ENCODE measurements at places on chromosomes 5 and 9.

DNA sequence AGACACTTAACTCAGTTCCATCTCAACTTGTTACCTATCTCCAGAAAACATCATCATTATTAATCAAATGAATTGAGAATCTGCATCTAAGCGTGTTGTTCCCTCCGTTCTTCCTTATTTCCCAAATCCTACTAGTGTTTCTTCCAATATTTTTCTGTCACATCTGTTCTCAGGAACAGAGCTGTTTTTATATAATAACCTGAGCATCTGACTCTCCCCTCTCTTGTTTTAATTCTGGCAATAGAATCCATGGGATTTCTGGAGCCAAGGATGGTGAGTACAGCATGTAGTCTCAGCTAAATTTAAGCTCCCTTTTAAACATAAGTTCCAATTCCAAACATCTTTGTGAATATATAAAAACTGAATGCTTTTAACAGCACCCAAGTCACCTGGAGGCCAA lies 558.3 kb downstream of the DTWD2 start:
- no peak for DNase-seq

DNA sequence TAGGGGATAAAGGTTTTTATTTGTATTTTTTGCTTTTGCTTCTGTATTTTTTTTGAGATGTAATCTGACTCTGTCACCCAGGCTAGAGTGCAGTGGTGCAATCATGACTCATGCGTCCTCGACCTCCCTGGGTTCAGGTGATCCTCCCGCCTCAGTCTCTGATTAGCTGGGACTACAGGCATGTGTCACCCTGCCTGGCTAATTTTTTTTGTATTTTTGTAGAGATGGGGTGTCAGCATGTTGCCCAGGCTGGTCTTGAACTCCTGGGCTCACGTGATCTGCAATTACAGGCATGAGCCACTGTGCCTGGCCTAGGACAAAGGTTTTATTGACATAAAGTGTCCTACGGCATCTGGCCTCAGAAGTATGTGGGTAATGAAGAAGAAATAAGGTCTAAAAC lies 297.1 kb upstream of the C9orf72 start:
- DNase-seq = no peak

GRCh38 chr9:5813824-5814223 lies 19.1 kb downstream of the ERMP1 start:
- DNase-seq = no peak

DNA sequence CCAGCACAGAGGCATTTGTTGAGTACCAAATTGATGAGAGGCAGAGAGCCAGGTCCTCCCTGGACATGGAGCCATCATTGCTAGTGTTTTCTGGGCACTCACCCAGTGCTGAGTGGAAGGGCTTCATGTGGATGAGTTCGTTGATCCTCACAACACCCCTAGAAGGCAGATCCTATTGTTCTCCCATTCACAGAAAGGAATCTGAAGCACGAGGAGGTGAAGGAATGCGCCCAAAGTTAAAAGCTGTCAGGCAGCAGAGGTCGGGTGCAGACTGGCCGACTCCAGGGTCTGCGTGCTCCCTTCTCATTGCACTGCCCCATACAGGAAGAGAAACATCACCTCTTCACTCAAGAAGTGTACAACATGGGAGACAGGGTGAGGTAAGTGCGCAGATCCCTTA lies 153.5 kb upstream of the TNPO1 start:
- no peak for DNase-seq

GRCh38 chr9:84921175-84921574 lies 251.6 kb downstream of the NTRK2 start:
- DNase-seq = no peak

DNA sequence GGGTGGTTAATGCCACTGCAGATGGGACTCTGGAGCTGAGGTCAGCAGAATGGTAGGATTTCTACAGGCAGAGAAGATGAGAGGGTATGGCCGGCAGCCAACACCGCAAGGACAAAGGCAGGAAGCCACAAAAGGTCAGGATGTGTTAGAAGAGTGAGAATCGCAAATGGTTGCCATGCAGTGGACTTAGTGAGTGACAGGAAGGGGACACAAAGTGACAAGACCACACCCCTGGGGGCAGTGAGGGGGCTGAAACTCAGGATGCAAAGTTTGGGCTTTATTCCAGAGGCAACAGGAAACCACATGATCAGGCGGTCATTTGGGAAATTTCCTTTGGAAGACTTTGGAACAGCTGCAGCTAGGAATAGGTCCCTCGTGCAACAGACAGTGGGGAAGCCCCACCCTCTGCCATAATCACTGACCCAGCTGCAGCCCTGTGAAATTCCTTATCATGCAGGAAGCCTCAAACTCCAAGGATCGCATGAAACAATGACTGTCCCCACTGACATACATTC lies 14.2 kb upstream of the CCDC180 start:
- DNase-seq = no peak

DNA sequence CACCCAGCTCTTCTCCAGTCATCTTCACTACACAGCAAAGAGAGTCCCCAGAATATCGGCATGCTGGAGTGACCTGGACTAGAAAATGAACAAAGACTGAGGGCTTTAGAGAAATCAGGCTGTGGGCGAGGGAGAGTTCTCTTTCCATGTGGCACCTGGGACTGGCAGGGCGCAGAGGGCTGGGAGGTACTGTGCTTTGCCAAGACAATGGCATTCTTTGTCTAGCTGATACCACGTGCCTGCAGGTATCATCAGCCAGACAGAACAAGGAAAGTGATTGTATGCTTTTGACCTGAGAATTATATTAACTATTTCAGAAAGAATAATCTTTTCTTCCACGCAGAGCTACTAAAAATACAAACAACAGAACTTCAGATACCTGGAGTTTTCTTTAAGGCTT lies 30.5 kb downstream of the DDX31 start:
- DNase-seq = no peak

DNA sequence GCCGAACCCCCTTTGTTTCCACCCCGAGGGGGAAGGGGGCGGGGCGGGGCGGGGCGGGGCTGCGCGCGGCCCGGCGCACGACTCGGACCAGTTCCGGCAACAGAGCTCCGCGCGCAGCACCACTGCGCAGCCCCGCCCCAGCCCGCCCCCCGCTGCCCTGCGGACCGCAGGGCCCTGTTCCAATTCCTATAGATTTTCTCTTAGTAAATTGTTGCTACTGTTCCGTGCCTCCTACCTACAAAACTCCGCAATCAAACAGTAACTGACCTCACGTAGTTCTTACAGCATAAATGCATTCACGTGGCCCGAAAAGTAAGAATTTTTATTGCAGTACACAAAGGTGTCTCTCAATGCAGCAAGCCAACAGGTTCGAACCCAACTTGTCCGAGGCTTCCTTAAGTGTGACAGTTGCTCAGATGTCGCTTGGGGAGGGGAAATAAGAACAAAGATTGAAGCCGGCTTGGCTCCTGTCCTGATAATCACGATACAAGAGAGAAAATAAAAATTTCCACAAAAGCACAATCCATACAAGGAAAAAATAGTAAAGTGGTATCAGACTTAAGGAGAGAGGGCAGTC lies 1.2 kb upstream of the RNF38 start:
- no peak for DNase-seq

- no peak for DNase-seq
Measured at GRCh38 chr9:4286086-4286485, 13.8 kb downstream of the GLIS3 start.

DNA sequence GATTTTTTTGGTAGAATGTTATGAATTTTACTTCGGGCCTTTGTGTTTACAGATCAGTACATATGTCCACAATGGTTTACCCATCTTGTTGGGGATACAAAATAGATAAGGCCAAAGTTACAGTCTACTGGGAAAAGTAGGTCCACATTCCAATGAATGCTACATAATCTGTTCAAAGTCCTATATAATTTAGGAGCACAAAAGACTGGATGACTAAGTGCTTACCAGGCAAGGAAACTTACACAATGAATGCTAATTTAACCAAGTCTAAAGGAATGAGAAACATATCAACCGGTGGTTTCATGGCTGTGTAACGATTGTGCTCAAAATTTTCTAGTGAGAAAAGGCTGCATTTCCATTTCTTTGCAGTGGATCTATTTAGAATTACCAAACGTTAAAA lies 97.4 kb upstream of the TRPM3 start:
- DNase-seq = no peak

DNA sequence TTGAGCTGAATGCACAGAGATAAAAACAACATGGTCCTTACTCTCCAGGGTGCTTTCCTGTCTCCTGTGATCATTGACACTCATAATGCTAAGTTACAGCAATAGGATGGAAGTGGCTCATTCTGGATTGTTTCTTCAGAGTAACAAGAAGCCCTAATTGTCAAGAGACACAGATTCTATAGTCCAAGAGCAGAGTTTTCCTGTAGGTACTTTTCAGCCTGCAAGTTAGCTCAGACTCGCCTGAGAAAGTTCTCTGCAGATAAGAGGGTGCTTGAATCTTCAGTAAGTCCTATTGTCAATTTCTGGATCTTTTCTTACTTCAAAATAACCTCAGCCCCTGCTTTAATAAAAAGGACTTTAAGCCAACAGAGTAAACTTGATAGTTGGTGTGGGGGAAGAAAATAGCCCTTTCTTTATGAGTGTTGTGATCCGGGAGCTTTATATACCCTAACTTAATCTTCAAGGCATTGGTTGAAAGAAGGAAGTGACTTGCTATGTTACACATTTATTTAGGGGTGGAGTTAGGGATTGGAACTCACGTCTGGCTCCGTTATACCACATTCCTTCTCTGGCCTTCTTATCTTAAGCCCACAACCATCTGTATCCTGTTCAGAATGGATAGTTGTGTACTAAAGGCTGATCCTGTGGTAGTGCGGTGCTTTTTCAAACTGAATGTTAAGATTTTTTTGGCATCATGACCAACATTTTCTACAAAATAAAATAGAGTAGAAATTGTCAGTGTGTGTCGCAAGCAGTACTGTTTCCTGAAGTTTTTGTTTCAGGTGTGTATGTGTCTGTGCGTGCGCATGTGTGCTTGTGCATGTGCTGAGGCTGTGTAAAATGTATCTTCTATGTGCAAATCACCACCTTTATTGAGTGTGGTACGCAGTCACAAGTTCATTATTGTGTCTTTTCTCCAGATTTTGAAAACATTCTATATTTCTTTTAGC lies 173.9 kb downstream of the WDR70 start:
- DNase-seq = no peak

- DNase-seq = no peak
Measured at GRCh38 chr9:132201780-132202703, 40.2 kb downstream of the NTNG2 start.

DNA sequence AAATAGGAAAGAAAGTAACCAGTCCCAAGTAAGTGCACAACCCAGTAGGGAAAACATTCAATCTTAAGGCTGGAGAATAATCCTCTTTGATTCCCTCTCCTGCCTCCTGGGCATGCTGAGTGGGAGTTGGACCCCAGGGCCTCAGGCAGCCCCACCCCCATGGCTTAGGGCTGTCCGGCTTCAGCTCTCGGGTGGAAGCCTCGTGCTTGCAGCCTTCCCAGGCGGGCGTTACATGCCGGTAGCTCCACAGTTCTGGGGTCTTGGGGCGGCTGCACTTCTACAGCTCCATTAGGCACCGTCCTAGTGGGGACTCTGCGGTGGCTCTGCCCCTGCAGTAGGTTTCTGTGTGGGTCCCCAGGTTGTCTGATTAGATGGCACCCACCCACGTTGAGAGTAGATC lies 10.1 kb downstream of the GLIPR2 start:
- DNase-seq = no peak

DNA sequence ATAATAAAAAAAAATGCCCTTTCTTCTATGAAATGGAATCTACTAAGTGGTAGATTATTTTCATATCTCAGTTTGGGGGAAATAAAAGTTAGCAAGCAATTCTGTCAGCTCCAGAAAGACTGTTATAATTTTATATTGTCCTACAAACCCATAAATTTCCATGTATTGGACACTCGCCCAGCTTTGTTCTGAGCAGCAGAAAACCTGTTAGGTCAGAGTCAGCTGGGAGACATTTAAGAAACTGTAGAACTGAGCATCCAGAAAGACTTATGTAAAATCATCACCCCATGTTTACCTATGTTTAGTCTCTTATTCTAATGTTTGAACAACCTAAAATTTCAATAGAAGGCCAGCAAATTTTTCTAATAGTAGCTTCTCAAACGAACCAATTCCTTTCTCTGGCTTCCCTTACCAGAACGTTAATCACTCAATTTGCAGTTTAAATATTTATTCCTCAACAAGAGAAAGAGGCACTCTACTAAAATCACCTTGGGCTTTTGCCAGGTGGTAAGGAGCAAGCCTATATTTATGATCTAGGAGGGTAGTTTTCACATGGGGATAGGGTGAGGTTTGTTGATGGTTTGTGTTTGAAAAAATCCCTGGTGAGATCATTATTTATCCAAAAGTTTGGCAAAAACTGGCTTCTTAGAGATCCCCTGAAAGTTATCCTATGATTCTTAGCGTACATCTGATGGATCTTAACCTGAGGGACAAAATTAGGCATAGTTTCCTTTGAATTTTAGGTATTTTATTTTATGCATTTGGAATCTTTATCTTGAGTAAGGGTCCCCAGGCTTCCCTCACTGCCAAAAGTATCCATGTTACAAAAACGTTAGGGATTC lies 34.4 kb downstream of the MACROH2A1 start:
- DNase-seq = no peak

DNA sequence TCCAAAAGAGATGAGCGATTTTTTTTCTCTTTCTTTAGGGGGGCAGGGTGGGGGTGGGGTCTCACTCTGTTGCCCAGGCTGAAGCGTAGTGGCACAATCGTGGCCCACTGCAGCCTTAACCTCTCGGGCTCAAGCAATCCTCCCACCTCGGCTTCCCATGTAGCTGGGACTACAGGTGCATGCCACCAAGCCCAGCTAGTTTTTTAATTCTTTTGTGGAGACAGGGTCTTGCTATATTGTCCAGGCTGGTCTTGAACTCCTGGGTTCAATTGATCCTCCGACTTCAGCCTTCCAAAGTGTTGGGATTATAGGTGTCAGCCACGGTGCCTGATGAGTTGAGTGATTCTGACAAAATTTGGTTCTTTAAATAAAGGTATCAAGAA lies 127.0 kb downstream of the ARRDC3 start:
- no peak for DNase-seq

GRCh38 chr9:99000476-99001395 lies 57.0 kb downstream of the COL15A1 start:
- DNase-seq = peak; percentile 54

DNA sequence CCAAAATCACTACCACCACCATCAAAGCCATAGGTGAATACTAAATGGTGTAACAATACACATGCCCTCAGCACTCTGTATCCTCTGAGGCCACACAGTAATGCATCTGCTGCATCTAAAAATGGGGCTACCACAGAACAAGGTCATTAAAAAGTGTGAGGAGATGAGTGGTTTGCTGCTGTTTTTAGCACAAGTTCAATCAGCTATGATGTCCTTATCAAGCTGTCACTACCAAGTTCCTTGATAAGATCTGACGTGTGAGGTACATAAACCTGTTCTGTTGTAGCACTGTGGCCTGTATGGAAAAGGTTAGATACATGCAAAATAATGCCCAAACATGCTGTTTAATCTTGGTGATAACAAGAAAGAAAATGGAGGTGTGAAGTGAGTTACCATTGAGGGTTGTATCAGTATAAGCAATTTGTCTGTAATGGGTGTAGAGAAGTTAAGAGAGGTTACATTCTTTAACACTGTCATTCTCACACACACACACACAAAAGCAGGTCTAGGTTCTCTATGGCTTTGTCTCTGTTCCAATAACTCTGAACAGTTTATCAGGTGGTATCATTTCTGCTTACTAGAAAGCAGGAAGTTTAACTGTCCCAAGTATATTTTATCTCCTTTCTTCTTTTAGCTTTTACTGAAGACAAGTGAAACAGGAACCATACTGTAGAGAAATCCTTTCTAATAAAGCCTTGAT lies 252.9 kb downstream of the CWC27 start:
- no peak for DNase-seq

- no peak for DNase-seq
Measured at GRCh38 chr5:38295751-38296150, 37.4 kb downstream of the EGFLAM start.

GRCh38 chr5:6506611-6507010 lies 58.0 kb downstream of the UBE2QL1 start:
- no peak for DNase-seq

- DNase-seq = no peak
Measured at GRCh38 chr5:56080375-56081052, 85.8 kb upstream of the IL6ST start.

All from stimulated activated naive CD8-positive, alpha-beta T cell treated with anti-CD3 and anti-CD28 coated beads, Interleukin-15, amount 100 ng/mL, for 72 hours (primary cell).